Stimulated activated CD8-positive, alpha-beta memory T cell treated with anti-CD3 and anti-CD28 coated beads, Interleukin-4, amount 100 ng/mL, for 1 hour (primary cell): ENCODE measurements at places on chromosomes 1 and 21.

GRCh38 chr1:204920967-204921366, 50.3 kb downstream of the NFASC start:
- no peak for DNase-seq

DNA sequence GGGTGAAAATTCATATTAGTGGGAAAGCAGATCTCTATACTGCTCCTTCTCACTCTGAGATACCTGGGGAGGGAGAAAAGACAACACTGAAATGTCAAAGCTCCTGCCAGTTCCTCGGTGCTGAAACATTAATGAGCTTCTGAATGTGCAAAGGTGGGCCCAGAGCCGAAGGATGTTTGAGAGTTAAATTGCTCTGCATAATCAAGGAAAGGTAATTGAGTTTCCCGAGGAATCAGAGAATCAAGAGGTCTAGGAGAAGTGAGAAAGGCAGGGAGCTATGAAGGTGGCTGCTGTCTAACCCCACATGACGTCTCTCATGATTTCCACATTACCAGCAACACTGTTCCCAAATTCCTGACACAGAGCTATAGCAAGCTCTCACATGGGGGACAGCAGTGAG, 346.7 kb downstream of the SMYD3 start:
- DNase-seq: no peak

DNA sequence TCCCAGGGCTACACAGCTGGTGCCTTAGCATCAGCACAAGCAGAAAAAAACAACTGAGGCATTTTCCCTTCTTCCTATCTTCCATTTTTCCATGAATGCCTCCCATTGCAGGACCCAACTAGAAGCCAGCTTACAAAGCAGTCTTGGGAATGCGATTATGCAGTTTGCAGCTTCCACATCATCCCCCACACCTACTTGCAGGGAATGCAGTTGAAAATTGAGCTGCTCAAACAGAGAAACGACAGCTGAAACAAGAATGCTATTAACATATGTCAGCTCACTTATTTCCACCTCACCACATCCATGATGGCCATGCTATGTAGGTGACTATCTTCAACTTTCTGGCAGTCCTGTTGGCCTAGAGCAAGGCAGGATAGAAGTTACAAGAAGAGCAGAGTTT, 150.6 kb upstream of the KCTD3 start:
- DNase-seq: no peak

GRCh38 chr1:205407970-205408369, 13.9 kb downstream of the LEMD1 start:
- no peak for DNase-seq

- DNase-seq: no peak
Observed at GRCh38 chr1:217149791-217150190, 426.6 kb upstream of the ESRRG start.

DNA sequence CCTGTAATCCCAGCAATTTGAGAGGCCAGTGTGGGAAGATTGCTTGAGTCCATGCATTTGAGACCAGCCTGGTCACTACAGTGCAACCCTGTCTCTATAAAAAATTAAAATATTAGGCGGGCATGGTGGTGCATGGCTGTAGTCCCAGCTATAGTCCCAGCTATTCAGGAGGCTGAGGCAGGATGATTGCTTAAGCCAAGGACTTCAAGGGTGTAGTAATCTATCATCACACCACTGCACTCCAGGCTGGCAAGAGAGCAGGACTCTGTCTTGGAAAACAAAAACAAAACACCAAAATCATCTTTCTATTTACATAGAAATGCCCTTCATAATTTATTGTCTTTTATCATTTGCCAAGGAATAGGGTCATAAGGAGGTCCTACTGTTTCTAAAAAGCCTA, 1274.1 kb upstream of the NCAM2 start:
- no peak for DNase-seq

GRCh38 chr1:215899901-215900300, 332.8 kb downstream of the KCTD3 start:
- no peak for DNase-seq

DNA sequence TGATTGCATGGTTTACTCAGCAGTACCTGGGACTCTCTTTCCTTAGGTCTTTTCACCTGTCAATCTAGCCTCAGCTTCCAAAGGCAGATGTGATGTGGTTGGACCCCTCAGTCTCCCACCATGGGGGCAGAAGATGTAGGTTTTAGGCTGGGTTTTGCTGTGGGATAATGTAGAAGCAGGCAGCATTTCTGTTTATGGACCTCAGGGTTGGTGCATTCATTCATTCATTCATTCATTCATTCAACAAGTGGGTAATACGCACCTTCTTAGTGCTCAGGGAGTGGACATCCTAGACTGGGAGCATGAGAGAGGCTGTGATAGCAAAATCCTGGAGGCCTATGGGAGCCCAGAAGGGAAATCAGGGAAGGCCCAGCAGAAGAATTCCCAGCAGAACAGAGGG, 209.6 kb downstream of the TRABD2B start:
- DNase-seq: no peak

GRCh38 chr1:33275706-33276572, 19.6 kb downstream of the ZNF362 start:
- no peak for DNase-seq

GRCh38 chr1:217027403-217028080, 304.3 kb upstream of the ESRRG start:
- no peak for DNase-seq

- DNase-seq: no peak
Observed at GRCh38 chr1:92748138-92748537, 36.8 kb downstream of the EVI5 start.

- DNase-seq: no peak
Observed at GRCh38 chr1:158998037-158998780, 11.5 kb upstream of the IFI16 start.

GRCh38 chr1:101331794-101332193, 95.0 kb downstream of the S1PR1 start:
- DNase-seq: no peak

DNA sequence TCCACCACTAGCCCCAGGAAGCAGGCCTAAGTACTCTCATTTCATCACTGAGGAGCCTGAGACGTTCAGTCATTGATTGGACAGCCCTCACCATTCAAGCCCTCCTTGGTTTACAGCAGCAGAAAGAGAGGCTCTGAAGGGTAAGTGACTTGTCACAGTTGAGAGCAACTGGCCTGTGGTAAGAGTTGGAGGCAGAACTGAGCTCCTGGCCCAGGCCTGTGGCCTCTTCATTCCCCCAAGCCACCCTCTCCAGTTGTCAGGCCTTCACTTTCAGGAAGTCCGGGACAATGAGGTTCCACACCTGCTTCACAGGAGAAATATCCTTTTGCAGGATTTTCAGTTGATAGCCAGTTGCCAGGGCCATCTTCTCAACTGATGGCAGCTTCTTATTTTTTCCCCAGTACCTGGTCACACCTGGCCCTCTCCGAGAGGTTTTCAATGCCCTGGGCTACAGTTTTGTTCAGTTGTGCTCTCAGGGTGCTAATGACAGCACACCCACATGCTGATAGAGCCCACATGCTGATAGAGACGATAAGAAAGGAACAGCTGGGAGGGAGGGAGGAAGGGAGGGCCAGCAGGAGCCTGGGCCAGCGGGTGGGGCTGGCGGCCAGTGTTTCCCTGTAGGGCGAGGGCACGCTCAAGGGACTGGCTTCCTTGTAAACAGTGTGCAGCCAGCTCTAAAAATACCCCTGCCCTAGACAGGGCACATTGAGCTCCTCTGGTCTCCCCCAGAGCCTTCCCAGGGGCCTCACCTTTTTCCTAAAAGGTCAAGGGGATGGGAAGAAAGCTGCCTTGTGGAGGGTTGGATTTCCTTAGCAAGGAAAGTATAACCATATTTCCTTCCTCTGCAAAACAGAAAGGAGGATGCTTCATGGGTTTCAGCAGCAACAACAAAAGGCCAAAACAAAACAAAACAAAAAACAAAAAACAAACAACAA, 112.7 kb upstream of the JUN start:
- DNase-seq: no peak

DNA sequence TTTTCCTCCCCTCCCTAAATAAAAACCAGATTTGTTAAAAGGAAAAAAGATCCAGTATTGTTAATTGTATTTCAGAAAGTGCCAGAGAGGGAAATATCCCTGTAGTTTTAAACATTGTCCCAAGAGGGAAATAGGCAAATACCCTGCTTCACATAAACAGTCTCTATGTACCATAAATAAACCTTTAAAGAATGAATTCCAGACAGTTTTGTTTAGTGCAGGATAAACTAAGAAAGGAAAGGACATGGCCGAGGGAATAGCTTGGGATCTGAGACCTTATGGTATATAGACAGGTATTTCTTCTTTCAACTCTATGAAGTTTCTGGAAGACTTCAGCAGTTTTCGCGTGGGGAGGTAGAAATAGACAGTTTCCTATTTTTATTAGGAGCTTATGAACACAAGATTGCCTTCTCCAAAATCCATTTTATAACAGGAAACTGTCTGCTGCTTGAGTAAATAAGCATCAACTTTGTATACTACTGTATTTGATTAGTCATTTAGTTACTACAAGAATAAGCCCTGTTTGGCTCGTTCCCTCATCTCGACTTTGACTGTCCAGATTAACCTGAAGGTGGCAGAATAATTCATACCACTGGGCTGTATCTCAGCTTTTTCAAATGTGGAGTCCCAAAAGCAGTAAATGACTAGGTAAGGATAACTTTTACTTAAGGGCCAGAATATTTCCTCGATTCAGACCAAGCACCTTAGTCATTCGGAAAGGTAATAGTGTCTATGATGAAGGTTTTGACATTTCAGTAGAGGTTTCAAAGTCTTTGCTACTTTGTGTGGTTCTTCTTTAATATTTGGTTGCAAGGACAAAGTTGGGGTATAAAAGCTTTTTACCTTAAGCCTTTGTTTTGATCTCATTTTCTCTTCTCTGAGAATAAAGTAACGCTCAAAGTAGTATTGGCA, 177.5 kb downstream of the VPS13D start:
- DNase-seq: no peak

DNA sequence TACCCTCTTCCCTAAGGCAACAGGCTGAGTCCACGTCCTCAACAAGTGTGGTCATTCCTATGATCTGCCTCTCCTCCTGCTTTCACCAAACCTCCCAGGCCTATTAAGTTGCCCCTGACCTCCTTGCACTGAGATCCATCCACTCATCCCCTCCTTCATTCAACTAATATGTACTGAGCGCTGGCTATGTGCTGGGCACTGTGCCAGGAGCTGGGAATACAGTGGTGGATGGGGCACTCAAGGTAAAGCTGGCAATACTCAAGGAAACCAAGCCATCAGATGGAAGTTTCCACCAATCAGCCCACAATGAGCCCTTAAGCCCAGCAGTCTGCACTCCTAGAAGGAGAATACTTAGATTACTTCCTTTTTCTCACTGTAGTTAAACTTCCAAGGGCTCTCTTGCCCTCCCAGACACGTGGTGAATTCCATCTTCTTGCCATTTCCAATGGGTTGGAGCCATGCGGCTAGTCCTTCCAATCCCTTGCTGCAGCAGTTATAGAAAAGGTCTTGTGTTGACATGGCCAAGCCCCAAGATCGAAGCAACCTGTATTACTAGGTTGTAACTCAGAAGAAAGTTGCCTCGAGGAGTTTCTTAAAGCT, 279.9 kb upstream of the RUNX1 start:
- no peak for DNase-seq

DNA sequence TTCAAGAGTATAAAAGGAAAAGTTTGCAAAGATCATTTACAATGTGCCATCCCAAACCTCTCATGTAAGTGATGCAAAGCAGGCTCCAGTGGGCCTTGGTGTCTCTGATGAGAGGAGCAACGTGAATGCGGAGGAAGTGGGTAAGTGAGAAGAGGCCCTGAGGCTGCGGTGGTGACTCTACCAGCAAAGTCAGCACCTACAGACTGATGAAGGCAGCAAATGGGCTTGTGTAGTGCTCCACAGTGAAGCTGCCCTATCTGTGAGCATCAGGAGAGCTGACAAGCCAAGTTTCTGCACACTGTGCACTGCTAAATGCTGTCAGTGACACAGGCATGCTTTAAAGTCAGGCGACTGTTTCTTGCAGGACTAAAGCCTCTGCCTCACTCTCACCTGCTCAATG, 15.6 kb upstream of the RAP1A start:
- DNase-seq: peak; percentile 61

GRCh38 chr1:202901555-202901954, 12.6 kb upstream of the RABIF start:
- DNase-seq: no peak

GRCh38 chr1:25787760-25788166, 12.2 kb upstream of the SELENON start:
- DNase-seq: no peak

- DNase-seq: no peak
Observed at GRCh38 chr21:45322960-45323461, 35.3 kb upstream of the POFUT2 start.

GRCh38 chr1:165876121-165876520, 48.7 kb downstream of the UCK2 start:
- no peak for DNase-seq

DNA sequence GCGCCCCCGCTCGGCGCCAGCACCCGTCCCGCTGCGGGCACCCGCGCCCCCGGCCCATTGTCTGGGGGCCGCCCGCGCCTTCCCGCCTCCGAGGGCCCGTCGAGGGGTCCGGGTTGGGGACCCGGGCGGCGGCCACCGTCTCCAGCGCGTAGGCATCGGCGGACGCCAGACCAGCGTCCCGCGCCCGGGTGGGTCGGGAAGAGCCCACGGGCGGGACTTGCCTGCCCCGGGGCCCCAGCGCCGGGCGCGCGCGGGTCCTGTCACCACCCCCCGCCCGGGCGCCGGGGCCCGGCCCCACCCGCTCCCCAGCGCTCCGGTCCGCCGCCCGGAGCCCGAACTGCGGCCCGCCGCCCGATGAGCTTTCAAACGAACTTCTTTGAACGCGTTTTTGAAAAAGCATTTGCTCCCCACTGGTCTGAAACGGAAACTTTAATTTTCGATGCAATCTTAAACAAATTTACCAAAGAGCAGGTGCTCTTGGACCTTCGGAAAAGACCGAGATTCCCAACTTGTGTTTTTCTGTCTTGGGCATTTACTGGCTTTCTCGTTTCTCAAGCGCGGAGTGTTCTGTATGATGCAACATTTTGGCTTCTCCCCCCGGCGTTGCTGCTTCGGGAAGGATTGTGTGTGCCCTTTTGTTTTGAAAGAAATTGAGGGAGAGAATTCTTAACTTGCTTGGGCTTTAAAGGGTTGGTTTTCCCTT, 615 bp downstream of the CLIC4 start:
- DNase-seq: no peak

DNA sequence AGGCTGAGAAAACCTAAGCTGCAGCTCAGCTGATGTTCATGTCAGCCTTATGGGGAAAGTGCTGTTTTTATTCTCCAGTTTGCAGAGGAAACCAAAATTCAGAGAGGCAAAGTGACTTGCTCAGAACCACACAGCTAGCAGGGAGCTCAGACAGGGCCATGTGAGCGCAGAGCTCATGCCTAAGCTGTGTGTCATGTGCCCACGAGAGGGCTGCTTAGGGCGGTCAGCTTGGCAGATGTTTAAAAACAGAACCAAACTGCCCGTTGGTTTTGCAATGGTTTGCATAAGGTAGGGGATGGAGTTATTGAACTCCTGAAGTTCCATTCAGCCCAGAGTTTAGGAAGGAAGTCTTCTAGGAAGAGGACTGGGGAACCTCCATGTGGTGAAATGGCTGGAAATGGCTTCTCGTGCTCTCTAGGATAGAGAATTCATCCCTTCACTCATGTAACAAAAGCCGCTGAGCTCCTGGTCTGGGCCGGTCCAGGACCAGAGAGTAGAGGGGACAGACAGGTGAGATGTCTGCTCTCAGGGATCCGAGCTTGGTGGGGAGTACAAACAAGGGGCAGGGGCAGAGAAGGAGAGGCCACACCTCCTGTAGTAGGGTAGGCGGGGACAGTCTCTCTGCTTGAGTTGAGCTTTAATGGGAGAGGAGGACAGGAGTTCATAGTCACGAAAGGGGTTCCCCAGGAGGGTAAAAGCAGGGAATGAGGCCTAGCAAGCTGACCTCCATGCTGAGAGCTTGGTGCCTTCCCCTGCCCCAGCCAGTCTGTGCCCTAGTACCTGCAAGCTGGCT, 46.9 kb downstream of the ARHGEF10L start:
- no peak for DNase-seq
